NCI-H1092 (cell line): ENCODE measurements at places on chromosomes 6 and 20.

GRCh38 chr20:53829255-53829723 is 235.7 kb upstream of the ZNF217 start:
- DNase-seq: no peak

DNA sequence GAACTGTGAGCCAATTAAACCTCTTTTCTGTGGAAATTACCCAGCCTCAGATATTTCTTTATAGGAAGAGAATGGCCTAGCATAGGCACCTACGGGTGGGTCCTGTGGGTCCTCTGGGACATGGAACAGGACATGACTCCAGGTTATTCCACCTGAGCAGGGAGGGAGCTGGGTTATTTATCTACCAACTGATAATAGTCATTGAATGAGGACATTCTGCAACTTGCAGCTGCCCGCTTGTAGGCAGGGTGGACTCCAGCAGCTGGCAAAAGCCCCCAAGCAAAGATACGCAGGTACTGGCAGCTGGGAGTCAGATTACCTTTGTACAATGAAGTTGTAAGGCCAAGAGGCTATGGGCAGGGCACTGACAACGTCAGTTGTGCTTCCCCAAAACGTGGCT is 1.4 kb upstream of the BANF2 start:
- no peak for DNase-seq

DNA sequence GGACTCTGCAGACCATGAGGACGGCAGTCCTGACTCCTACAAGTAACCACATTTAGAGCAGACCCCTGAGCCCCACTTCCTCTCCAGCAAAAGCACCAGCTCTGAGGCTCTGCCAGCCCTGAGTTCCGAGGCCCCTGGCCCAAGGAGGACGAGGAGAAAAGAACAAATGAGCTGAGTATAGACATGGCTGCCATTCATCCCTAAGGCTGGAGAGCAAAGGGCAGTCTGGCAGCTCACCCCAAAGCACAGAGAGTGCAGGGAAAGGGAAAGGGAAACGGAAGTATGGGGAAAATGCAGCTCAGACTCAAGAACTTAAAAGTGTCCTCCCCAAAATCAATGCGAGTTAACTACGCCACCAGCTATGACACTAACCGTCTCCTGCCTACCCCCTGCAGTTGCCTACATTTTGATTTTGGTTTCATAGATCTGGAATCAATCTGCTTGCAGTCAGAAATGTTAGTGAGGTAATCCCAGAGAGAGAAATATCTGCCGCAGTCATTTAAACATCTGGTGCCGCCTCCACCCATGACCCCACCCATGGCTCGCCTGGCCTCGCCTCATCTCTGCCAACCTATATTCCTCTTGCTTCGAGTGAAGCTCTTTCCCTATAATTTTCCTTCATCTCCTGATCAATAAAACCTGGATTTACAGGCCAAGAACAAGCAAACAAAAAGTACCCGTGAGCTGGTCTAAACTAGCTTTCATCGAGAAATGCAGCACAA is 49.6 kb upstream of the AFDN start:
- no peak for DNase-seq

DNA sequence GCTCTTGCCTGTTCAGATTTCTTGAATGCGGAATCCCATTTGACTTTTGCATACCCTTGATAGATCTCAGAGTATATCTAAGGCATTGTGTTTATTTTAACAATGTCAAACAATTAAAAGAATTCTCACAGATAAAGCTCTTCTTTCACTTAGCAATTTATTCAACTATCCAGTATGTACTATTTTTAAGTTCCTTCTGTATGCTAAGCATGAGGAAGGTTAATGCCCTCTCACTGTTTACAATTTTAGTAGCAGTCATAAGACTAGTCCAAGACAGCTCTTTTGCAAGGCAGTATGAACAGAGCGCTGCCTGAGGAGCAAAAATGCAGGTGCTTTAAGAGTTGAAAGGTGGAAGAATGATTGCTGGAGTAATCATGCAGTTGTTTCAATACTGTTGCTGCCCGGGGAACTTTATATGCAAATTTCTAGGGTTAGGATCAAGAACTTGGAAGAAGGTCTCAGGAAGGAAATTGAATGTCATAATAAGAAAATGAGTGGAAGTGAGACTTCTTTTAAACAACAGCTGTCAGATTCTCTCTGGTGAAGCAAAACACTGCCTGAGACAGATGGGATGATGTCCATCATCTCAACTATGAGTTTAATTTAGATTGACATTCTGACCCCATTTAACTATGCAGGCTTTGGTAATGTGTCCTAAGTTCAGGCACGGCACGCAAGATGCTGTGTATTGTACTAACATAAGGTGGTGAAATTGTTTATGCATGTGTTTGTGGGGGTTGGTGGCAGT is 1303.5 kb upstream of the CITED2 start:
- no peak for DNase-seq

DNA sequence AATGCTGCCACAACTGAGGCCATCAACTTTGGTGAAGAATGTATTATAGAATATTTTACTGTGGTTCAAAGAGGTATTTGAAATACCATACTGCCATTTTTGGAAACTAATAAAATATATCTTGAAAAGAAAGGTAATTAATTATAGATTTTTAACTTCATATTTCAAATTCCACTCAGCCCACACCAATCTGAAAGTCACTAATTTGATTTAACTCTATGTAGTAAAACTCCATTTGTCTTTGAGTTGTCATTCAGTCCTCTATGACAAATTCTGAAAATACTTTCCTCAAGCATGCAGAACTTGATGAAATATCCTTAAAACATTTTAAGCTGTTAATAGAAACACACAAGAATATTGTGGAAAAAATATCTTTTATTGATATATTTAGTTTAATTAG is 1196.7 kb upstream of the CITED2 start:
- no peak for DNase-seq

- DNase-seq: no peak
Measured at GRCh38 chr6:116389357-116389756, 18.6 kb downstream of the DSE start.

- DNase-seq: no peak
Measured at GRCh38 chr6:137926985-137927384, 59.9 kb downstream of the TNFAIP3 start.

GRCh38 chr6:9983168-9983567 is 431.7 kb downstream of the TFAP2A start:
- no peak for DNase-seq

DNA sequence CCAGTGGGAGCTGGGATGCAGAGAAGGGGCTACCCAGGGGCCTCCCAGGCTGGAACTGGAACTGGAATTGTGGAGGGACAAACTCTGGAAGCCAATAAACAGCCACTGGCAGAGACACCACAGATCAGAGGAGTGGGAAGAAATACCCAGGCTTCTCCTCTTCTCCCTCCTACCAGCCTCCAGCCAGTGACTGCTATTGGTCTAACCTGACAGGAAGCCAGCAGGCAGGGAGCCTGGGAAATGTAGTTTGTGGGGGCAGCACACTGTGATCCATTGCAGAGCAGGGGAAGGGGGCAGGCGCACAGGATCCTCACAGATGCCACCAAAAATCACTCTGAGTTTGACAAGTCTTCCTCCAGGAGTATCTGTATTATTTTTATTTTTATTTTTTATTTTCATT is 12.1 kb upstream of the MLN start:
- DNase-seq: peak; percentile 14

DNA sequence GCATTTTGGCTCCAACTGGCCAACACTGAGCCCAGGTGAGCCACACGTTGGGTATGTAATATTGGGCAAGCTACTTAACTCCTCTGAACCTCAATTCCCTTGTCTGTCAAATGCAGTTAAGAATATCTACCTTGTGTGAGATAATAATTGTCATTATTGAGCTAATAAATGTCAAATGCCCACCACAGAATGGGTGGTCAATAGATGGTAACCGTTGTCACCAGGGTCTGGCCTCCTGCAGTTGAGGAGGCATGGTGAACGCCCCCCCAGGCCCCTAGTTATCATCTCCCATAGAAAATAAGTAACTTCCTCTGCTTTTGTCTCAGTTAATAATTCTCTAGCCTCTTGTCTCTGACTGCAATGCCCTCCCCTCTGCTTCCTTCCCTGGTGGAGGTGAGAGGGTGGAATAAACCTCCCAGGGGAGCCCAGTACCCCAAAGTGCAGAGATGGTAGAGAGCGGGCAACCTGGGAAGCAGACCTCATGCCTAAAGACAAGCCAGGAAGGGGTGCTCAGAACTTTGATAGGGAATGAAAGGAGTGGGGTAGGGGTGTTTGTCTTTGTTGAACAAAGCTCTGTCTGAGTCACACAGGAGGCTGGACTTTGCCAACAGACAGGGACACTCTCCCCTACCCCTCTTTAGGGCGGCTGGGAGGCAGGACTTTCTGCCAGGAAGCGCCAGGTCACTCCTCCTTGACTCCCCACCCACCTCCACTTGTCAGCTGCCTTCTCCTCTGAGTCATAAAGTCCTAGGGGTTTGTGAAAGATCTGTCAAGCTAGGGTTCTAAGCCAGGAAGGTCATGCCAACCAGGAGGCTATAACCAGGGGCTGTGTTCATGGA is 1.3 kb upstream of the UNC5CL start:
- no peak for DNase-seq

DNA sequence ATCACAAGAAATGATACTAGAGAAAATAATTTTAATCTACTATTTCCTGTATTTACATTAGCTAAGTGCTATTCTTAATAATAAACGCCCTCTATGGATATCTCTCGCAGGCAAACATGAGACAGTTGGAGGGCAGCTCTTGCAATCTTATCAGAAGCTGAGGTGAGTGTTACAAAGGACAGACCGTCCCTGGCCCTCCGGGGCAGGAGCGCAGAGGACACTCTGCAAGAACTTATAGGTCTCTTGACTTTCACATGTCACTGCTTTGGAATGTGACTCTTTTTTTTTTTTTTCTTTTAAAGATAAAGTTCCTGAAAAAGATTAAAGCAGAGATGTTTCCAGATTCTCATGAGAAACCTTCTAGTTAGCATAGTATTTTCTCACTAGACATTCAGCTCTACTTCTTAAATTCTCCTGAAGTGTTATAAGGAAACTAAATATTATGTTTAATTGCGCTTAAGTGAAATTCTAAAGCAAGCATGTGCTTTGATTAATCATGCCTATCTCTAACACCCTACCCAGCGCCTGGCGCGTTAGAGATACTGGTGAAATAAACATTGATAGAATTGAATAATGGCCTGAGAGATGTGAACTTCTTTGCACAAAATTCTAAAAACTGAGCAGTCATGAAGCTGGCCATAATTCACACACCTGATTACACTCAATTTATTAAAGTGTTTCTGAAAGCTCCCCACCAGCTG is 57.4 kb downstream of the SYTL3 start:
- DNase-seq: no peak

- no peak for DNase-seq
Measured at GRCh38 chr6:134230940-134231339, 87.0 kb downstream of the SGK1 start.

GRCh38 chr6:155694419-155694790 is 238.8 kb upstream of the NOX3 start:
- DNase-seq: no peak

- DNase-seq: no peak
Measured at GRCh38 chr6:53458105-53458866, 86.6 kb downstream of the GCLC start.

DNA sequence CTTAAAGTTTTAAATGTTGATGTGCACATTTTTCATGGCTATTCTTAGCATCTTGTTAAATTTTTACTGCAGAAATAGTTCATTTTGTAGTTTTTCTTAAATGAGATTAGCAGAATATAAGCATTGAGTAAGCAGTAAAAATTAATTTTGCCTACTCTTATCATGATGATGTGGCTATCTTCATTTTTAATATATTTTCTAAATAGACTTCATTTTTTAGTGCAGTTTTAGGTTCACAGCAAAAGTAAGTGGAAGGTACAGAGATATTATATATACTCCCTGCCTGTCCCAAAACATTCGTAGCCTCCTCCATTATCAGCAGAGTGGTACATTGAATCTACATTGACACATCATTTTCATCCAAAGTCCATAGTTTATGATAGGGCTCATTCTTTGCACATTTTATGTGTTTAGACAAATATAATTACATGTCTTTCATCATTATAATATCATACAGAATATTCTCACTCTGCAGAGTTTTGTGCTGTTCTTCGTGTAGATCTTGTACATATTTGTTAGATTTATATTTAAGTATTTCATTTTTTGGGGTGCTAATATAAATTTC is 13.7 kb downstream of the STXBP5 start:
- DNase-seq: no peak

- DNase-seq: no peak
Measured at GRCh38 chr6:118218156-118218555, 311.1 kb downstream of the SLC35F1 start.

DNA sequence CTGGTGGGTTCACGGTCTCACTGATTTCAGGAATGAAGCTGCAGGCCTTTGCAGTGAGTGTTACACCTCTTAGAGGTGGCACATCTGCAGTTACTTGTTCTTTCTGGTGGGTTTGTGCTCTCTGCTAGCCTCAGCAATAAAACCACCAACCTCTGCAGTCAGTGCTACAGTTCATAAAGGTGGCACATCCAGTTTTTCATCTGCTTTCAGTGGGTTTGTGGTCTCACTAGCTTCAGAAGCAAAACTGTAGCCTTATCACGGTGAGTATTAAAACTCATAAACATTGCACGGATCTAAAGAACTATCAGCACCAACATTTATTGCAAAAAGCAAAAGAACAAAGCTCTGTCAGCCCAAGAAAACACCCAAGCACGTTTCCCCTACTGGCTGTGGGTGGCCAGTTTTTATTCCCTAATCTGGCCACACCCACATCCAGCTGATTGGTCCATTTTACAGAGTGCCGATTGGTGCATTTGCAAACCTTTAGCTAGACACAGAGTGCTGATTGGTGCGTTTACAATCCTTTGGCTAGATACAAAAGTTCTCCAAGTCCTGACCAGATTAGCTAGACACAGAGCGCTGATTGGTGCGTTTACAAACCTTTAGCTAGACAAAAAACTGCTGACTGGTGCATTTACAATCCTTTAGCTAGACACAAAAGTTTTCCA is 3.4 kb upstream of the TMEM14C start:
- DNase-seq: no peak

DNA sequence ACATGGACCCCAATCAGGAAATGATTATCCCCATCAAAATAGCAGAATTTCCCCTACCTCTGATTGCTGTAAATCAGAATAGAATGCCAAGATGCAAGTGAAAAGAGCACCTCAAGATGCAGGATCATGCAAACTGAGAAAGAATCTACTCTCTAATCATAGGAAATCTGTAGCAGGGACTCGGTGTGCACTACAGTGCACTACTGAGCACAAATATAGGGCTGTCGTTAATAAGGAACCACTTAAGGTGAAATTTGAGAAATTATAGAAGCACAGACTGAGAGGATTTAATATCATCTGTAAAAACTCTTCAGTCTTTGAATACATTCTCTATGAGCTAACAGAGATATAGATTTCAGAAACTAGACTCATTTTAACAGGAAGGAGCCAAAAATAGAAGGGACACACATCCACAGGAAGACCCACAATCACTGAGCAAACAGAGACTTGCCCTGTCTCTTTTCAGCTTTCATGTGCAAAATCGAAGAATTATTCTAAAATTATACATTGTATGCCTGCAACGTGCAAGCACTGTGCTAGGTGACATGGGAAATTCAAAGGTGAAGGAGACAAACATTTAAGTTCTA is 278.3 kb downstream of the HIVEP2 start:
- no peak for DNase-seq

GRCh38 chr20:31879143-31879987 is 8.9 kb downstream of the TTLL9 start:
- DNase-seq: peak; percentile 92
